Tibial nerve (tissue), 4 donors: ENCODE measurements at places on chromosomes 4 and X. TPM values are rescaled to one million over a fixed set of nuclear protein-coding genes. Genes with fewer than 3 reads are reported as not detected.

PSAPL1 gene
- total RNA-seq, result not detected

GYG2 gene
- total RNA-seq, result 4.1 TPM

DNA sequence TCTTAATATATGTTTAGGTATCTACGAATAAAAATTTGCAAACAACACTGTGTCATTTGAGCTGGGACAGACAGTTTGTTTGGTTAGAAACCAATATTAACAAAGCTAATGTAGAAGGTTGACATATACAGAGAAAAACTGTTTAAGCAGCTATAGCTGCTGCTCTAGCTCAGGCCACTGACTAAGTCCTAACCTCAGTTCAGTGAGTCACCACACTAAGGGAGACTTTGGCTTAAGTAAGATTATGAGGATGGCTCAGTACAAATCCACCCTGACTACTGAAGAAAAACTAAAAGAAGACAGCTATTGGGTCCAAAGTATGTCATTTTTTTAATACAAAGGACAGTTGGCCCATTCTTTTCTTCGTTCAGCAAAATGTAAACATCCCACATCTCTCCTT lies 717.3 kb upstream of the ACTRT1 start:
- H3K27me3 ChIP-seq, result no peaks in the 10 kb centered on the region
- H3K4me1 ChIP-seq, result no peaks in the 10 kb centered on the region
- DNase-seq, result no peak
- H3K27ac ChIP-seq, result no peak overlapping the region
- H3K4me3 ChIP-seq, result no peak overlapping the region

MFSD8 gene
- total RNA-seq, result 22.5 TPM

USO1 gene
- total RNA-seq, result 58.6 TPM

GPRASP3 gene
- total RNA-seq, result 2.7 TPM

DNA sequence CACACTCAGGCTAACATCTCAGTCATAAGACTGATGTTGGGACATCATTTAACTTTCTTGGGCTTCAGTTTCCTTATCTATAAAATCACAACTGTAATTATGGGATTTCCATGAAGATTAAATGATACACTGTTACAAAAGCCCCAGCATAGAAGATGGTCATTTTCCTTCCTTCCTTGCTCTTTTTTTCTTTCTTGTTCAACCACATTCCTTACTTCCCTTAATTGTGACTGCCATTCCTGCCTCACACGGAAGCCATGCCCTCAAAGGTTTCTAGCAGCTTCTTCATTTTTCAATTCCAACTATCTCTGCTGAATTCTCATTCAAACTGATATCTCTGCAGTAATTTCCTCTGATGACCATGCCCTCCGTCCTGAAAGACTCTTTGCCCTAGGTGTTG lies 311.8 kb downstream of the PPP3CA start:
- no peaks in the 10 kb centered on the region for H3K27me3 ChIP-seq
- no peak for DNase-seq
- no peak overlapping the region for H3K27ac ChIP-seq
- no peaks in the 10 kb centered on the region for H3K36me3 ChIP-seq

GRCh38 chr4:7845493-7846128 lies 94.0 kb downstream of the AFAP1 start:
- H3K27ac ChIP-seq, result peak overlapping the region; percentile 71
- DNase-seq, result no peak
- no peak overlapping the region for H3K4me3 ChIP-seq

DNA sequence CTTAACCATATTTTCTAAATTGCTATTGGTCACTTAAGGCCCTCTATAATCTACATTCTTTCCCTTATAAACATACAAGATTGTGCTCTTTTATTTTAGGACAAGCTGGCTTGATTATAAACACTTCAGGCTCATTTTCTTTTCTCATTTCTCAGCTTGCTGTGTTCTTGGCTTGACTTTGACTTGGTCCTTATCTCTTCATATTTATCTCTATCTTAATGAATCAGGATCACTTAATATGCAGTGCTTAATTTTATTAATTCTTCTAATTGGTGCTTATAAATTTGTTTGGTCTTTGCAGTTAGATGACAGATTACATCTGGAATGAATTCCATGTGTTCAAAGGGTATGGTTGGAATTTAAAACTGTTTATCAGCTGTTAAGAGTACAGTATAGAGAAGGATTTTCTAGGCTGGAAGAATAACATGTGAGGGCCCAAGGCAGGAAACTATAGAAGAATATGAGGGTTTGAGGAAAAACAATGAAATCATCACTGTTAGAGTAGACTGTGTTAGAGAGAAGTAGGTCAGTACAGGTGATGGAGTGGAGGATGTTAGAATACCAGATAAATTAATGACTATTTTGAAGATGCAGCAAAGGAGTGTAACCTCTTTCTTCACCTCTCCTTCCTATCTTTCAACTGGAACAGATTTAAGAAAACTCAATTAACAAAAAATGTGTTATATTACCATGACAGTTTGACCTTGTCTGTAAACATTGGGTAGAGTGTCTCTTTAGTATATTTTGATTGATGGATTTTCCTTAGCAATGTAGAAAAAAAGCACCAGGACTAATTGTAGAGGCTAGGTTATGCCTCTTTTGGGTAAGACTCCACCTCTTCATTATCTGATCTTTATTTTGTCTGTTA lies 169.6 kb downstream of the RAPGEF2 start:
- no peak overlapping the region for H3K27ac ChIP-seq
- no peak overlapping the region for H3K4me3 ChIP-seq
- no peaks in the 10 kb centered on the region for H3K27me3 ChIP-seq

- H3K27ac ChIP-seq, result no peak overlapping the region
- no peaks in the 10 kb centered on the region for H3K27me3 ChIP-seq
- H3K4me1 ChIP-seq, result no peaks in the 10 kb centered on the region
- no peak overlapping the region for H3K4me3 ChIP-seq
Measured at GRCh38 chr4:60863442-60863841, 336.7 kb upstream of the ADGRL3 start.

- H3K36me3 ChIP-seq, result no peaks in the 10 kb centered on the region
- peaks cover 1% of the 10 kb centered on the region for H3K27me3 ChIP-seq
- H3K4me3 ChIP-seq, result no peak overlapping the region
- H3K4me1 ChIP-seq, result no peaks in the 10 kb centered on the region
Measured at GRCh38 chrX:17836830-17837229, 24.3 kb downstream of the RAI2 start.
